ENCODE measurements at places on chromosomes 1 and 21.

DNA sequence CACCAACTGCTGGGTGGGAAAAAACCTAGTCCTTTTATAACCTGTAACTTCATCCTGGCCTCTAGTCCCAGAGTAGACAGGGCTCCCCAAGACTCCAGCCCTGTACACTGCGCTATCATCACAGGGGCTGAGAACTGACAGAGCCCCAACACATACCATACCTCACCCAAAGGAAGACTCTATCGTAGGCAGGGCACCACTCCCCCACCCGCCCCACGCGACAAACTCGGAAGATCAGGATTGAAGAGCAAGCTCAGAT, 15.8 kb downstream of the INPP5B start:
- DNase-seq = no peak

GRCh38 chr1:74767490-74767889, 34.5 kb downstream of the TYW3 start:
- DNase-seq = no peak

DNA sequence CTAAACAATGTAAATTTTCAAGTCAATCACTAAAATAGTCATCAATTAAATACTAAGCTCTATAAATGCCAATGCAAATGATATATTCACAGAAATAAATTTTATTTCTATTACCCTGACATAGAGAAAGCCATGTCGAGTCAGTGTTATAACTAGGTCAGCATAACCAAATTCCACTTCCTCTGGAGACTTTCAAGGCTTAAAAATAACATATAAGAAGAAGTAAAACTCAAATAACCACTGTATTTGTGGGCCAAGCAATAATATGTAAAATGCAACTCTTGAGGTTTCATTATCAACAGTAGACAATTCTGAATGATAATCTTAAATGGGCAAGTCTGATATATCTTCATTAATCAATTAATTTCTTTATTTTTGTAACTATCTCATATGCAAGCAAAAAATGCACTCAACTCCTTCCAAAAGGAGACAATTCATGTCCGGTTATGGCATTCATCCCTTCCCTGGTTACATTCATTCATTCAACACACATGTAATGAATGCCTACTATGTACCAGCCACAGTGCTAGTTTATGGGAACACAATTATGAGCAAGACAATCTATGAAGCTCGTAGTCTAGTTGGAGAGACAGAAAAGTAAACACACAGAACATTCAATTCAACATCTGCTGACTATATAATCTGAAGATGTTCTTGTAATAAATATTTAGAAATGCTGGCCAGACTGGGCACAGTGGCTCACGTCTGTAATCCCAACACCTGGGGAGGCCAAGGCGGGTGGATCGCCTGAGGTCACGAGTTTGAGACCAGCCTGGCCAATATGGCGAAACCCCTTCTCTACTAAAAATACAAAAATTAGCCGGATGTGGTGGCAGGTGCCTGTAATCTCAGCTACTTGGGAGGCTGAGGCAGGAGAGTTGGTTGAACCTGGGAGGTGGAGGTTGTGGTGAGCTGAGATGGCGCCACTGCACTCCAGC, 37.1 kb upstream of the CAP1 start:
- no peak for DNase-seq

DNA sequence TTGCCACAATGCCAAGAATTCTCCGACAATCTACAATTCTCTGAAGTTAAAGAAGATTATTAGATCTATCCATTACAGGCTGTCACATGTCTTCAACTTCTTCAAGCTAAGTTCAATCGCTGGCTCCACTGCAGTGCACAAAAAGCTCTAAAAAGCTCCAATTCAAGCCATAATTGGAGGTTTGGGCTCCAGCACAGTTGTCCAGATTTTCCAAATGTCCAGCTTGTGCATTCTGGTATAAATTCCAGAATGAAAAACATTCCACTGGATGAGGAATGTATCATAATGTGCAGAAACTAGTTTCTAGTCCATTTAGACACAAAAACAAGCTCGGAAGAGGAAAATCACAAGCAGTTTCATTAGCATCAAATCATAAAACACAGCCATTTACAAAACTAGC, 138.6 kb downstream of the NRIP1 start:
- DNase-seq = no peak

- DNase-seq = no peak
These were observed 299.7 kb downstream of the VAV3 start for GRCh38 chr1:107664982-107665925.

GRCh38 chr1:108814343-108815125, 42.4 kb downstream of the AKNAD1 start:
- no peak for DNase-seq

DNA sequence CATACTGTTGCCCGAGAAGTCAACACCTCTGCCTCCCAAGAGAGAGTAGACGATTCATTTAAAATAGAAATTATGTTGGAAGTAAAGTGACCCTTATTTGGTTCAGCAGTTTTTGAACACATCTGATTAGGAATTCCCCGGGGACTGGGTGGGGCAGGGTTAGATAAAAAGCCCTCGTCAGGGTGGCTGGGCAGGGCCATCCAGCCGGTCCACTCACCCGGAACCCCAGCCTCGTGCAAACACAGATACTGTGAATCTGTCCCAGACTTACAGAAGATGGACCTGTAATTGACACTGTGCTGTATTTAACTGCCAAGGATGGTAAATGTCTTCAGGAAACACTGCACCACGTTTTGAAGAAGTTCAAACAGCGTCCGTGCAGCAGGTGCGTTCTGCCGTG, 63.7 kb downstream of the PRDM16 start:
- DNase-seq = no peak

- no peak for DNase-seq
These were observed 19.7 kb downstream of the BTG2 start for GRCh38 chr1:203325026-203325417.

DNA sequence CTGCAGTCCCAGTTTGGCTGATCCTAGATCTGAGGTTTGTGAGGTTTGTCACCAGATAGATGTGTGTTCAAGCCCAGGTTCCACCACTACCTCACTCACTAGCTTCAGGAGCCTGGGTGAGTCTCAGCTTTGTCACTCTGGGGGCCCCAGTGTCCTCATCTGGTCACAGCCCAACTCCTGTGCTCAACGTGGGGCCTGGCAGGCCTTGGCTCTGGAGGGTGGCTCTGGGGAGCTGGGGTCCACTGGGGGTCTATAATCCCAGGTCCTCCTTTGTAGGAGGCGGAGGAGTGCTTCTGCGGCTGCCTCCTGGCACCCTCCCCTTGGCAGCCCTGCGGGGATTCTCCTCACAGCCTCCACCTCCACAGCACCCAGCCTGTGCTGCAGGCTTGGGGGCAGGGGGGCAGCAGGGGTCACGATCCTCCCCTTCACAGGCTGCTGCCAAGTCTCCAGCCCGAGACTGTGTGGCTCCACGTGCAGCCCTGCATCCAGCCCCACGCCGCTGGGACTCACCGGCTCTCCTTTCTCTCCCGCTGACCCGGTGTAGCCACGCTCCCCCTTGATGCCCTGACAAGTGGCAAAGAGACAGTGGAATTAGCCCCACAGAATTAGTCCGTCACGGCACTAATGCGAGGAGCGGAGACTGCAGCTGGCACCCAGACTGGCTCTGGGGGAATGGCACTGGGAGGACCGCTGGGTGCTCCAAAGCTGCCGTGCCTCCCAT, 22.5 kb upstream of the PEF1 start:
- no peak for DNase-seq

- no peak for DNase-seq
These were observed 544.9 kb upstream of the NEGR1 start for GRCh38 chr1:72827278-72827677.

- DNase-seq = no peak
These were observed 123.0 kb upstream of the IGSF21 start for GRCh38 chr1:17984583-17984982.

All from AG09309 (cell line).